ENCODE measurements at places on chromosomes 1 and 21.

DNA sequence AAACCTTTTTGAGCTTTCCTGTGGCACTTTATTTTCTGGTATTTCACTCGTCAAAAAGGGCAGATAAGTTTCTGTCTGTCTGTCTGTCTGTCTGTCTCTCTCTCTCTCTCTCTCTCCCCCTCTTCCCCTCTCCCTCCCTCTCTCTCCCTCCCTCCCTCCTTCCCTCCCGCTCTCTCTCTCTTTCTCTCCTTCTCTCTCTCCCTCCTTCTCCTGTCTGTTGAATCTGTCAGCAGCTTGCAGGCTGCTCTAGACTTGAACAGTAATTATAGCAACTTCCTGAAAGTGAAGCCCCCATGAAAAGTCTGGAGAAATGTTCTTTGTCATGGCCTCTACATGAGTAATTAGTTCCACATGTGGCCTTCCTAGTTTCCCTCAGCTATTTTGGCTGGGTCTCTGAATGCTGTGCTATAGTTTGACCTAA is 275.2 kb upstream of the C1orf105 start:
- DNase-seq: no peak
- H3K27ac ChIP-seq: no peak overlapping the region
- peaks cover 10% of the 10 kb centered on the region for H3K4me1 ChIP-seq
- H3K4me3 ChIP-seq: no peak overlapping the region
- H3K36me3 ChIP-seq: peaks cover 7% of the 10 kb centered on the region

DNA sequence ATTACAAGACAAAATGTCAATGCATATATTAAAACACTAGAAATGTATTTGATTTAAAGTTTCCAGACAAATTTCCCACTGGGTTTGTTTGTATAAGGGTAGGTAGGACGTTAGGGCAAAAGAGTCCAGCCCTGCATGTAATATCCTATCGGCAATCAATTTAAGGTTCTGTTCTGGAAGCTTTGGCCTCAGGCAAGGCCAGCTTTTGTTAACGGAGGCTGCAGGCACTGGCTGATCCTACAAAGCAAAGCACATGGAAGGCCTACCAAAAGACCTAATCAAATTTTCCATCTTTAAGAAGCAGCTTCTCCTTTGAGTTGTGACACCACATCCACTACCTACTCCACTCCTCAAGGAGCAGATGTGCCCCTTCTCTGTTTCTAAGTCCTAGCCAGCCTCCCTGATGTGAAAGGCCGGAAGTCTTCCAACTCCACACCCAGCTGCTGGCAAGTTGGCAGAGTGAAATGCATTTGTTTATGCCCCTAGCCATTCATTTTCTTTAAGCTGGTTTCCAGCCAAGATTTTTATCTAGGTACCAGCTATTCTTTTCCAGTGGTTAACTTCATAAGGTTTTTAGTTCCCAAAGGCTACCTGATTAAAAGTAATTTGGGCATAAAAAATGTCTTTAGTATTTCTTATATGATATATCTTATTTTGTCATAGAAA is 452.6 kb downstream of the PTBP2 start:
- H3K27ac ChIP-seq: no peak overlapping the region
- no peak overlapping the region for H3K4me3 ChIP-seq
- no peaks in the 10 kb centered on the region for H3K4me1 ChIP-seq
- no peaks in the 10 kb centered on the region for H3K27me3 ChIP-seq
- DNase-seq: no peak

DNA sequence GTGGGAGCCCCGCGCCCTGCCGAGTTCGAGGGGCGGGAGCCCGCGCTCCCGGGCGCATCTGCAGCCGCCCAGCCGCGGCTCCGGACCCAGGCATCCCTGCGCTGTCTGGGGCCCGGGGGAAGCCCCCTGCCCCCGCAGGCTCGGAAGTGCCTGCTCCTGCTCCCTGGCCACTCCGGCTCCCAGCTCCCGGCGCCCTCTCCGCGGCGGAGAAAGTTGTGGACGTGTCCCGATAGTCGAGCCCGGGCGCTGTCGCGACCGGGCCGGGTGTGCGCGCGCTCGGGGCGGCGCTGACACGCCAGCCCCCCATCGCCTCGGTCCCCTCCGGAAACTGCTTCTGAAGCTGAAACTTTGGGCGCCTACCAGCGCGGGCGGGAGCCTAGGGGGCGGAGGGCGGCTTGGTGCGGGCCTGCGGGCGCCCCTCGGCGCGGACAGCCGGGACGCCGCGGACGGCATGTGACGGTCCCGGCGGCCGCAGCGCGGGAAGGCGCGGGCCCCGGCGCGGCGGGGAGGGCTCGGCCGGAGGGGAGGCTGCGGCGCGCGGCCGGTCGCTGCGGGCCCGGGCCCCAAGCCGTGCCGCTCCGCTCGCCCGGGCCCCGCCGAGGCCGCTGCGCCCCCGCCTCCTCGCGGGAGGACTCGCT is 515 bp downstream of the MAN1C1 start:
- H3K27ac ChIP-seq: no peak overlapping the region
- H3K36me3 ChIP-seq: peaks cover 7% of the 10 kb centered on the region
- peak; percentile 55 for DNase-seq

- H3K4me1 ChIP-seq: peaks cover 36% of the 10 kb centered on the region
- DNase-seq: no peak
- peak overlapping the region; percentile 94 for H3K27ac ChIP-seq
- peak overlapping the region; percentile 96 for H3K4me3 ChIP-seq
Measured at GRCh38 chr1:152035539-152036266, 1.1 kb downstream of the S100A11 start.

GRCh38 chr1:168976267-168976666 is 130.2 kb upstream of the ATP1B1 start:
- no peaks in the 10 kb centered on the region for H3K4me1 ChIP-seq
- DNase-seq: no peak
- no peak overlapping the region for H3K4me3 ChIP-seq

DNA sequence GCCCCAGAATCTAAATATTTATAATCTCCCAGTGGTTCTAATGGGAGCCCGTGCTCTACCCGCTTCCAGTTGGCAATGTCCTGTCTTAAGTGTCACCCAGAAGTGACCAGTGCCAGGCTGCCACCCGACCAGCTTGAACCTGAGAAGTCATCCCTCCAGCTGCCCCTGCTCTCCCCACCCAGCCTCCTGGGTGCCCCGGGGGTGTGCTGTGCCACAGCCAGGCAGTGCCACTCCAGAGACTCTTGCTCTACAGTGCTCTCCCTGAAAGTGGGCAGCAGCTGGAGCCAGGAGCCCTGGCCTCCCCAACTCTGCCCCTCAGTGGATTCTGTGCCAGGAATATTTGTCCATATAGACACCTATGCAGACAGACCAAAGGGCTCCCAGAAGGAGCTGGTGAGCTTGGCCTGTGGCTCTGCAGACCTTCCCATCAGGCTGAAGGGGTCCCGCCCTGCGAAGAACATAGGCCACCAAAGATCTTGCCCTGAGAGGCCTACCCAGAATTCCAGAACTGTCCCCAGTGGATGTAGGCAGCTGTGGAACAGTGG is 9.0 kb upstream of the EPS8L3 start:
- no peak overlapping the region for H3K4me3 ChIP-seq
- no peak for DNase-seq
- H3K27me3 ChIP-seq: peaks cover 3% of the 10 kb centered on the region

DNA sequence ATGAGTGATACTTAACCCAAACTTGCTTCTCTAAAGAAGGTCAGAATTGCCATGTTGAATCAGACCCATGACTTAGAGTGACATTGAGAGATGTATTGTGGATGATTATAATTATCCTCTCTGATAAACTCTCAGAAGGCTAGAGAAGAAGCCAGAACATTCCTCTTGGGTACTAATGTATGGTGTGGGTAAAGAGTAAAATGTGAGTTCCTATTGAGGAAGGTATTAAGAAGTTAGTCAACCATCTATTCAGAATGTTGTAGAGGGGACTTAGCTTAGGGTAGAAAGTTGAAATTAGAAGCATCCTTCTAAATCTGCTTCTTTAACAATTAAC is 7.3 kb downstream of the GMEB1 start:
- no peak overlapping the region for H3K4me3 ChIP-seq
- H3K4me1 ChIP-seq: peaks cover 1% of the 10 kb centered on the region

GRCh38 chr1:25927521-25928265 is 21.5 kb upstream of the STMN1 start:
- no peak overlapping the region for H3K4me3 ChIP-seq
- H3K27ac ChIP-seq: no peak overlapping the region
- H3K4me1 ChIP-seq: peaks cover 4% of the 10 kb centered on the region
- DNase-seq: no peak

DNA sequence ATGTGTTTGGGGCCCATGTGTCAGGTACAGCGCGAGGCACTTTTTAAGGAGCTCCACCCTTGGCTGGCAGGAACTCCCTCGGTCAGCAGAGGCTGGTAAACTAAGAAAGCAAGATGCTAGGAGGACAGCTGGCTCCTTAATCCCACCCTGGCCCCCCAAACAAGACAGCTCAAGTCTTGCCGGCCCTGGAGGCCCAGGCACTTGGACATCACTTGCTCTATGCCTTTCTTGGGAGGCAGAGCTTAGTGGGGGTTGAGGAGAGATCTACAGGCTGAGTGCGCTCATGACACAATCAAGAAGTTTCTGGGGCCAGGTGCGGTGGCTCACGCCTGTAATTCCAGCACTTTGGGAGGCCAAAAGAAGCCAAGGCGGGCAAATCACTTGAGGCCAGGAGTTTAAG is 78.1 kb downstream of the CD34 start:
- H3K36me3 ChIP-seq: peaks cover 7% of the 10 kb centered on the region
- no peaks in the 10 kb centered on the region for H3K27me3 ChIP-seq
- no peak for DNase-seq
- peaks cover 74% of the 10 kb centered on the region for H3K4me1 ChIP-seq

DNA sequence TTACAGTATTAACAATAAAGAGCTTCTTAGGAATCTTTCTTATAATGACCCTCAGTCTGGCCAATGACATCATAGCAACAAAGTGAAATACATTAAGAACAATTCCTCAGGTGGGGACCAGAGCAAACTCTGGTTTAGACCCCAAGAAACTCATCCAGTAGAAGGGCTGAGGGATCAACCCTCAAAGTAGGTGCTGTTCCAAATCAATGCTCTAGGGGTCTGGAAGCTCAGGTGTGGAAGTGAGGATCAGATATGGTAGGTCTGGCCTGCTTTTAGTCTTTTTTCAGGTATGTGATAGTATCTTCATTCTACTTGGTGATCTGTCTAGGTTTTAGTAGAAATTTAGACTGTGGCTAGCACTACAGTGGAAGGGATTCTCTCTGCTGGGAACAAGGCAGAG is 291.7 kb downstream of the PDE4B start:
- DNase-seq: no peak
- peaks cover 21% of the 10 kb centered on the region for H3K27me3 ChIP-seq
- no peak overlapping the region for H3K4me3 ChIP-seq
- H3K4me1 ChIP-seq: no peaks in the 10 kb centered on the region
- H3K27ac ChIP-seq: no peak overlapping the region
- no peaks in the 10 kb centered on the region for H3K36me3 ChIP-seq

GRCh38 chr1:160460214-160460642 is 59.9 kb downstream of the VANGL2 start:
- no peaks in the 10 kb centered on the region for H3K27me3 ChIP-seq
- peaks cover 47% of the 10 kb centered on the region for H3K4me1 ChIP-seq
- DNase-seq: no peak
- H3K27ac ChIP-seq: peak overlapping the region; percentile 86
- H3K36me3 ChIP-seq: peaks cover 1% of the 10 kb centered on the region
- peak overlapping the region; percentile 67 for H3K4me3 ChIP-seq

- peaks cover 52% of the 10 kb centered on the region for H3K4me1 ChIP-seq
- H3K27ac ChIP-seq: peak within 1 kb of the TSS; percentile 85
- H3K27me3 ChIP-seq: peaks cover 3% of the 10 kb centered on the region
- peak; percentile 74 for DNase-seq
- H3K36me3 ChIP-seq: peaks cover 2% of the 10 kb centered on the region
Measured at GRCh38 chr1:52632732-52633290, at the start of gene SHISAL2A. Gene SHISAL2A, plus strand, starts transcription at chr1:52633168. Its CDS starts 326 bp downstream, at chr1:52633494.

- peak overlapping the region; percentile 60 for H3K4me3 ChIP-seq
- H3K36me3 ChIP-seq: peaks cover 1% of the 10 kb centered on the region
- DNase-seq: peak; percentile 77
- H3K27me3 ChIP-seq: no peaks in the 10 kb centered on the region
- peaks cover 22% of the 10 kb centered on the region for H3K4me1 ChIP-seq
Measured at GRCh38 chr1:6347641-6348487, 45.7 kb downstream of the ACOT7 start.

DNA sequence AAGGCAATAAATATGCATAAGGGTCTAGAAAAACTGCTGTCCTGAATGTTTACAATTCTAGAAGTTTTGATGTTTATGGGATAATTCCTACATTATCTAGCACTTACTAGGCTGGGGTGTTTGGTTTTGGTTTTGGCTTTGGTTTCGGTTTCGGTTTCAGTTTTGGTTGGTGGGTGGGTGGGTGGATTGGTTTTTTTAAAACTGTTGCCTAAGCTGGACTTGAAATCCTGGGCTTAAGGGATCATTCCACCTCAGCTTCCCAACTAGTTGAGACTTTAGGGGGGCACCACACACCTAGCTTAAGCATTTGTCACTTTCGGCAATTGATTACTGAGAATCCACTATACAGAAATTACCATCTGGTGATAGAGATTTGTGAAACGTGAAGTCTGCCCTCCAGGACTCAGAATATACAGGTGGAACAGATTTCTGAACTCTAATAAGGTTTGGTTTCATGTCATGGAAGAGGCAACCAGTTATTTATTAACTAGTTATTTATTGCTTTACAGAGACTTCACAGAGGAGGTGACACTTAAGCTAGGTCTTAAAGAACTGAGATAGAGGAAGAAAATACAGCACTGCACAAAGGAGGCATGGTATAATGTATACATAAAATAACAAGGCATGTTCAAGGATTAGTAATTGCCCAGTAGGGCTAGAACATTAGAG is 69.6 kb downstream of the PIK3R3 start:
- H3K27me3 ChIP-seq: no peaks in the 10 kb centered on the region
- DNase-seq: peak; percentile 76
- peak overlapping the region; percentile 29 for H3K4me3 ChIP-seq
- peak overlapping the region; percentile 64 for H3K27ac ChIP-seq
- H3K4me1 ChIP-seq: peaks cover 27% of the 10 kb centered on the region
- H3K36me3 ChIP-seq: peaks cover 19% of the 10 kb centered on the region

DNA sequence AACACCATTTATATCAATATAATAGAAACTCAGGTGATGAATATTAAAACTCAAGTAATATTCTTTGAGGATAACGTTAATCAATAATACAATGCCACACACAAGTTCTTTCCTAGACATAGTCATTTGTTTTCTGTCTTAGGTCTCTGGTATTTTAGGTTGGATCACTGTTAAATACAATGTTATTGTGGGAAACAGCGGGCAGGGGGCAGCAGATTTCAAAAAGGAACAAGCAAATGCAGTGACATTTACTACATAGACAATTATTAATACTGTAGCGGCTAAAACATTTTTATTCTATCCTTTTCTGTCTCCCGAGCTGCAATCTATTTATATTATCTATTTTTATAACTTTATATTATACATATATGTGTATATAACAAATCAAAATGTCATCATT is 186.4 kb upstream of the ZNHIT6 start:
- no peak overlapping the region for H3K27ac ChIP-seq
- no peaks in the 10 kb centered on the region for H3K27me3 ChIP-seq
- DNase-seq: no peak
- no peaks in the 10 kb centered on the region for H3K36me3 ChIP-seq
- no peak overlapping the region for H3K4me3 ChIP-seq
- H3K4me1 ChIP-seq: no peaks in the 10 kb centered on the region

GRCh38 chr1:20165522-20165951 is 20.4 kb upstream of the UBXN10 start:
- H3K4me1 ChIP-seq: peaks cover 3% of the 10 kb centered on the region
- DNase-seq: no peak
- H3K36me3 ChIP-seq: no peaks in the 10 kb centered on the region
- H3K27me3 ChIP-seq: no peaks in the 10 kb centered on the region
- no peak overlapping the region for H3K4me3 ChIP-seq

Data from activated CD8-positive, alpha-beta memory T cell treated with anti-CD3 and anti-CD28 coated beads, Interleukin-2, amount 10 ng/mL, durations not matched to agents 7 days and 5 days (primary cell).